ENCODE measurements at places on chromosomes 5 and 9.

GRCh38 chr5:142754031-142754430, 16.1 kb upstream of the ARHGAP26 start:
- DNase-seq = no peak

- peak; percentile 14 for DNase-seq
These were observed 156.4 kb upstream of the RASEF start for GRCh38 chr9:83219154-83219923.

- no peak for DNase-seq
These were observed 470.6 kb downstream of the CCDC171 start for GRCh38 chr9:16023446-16023845.

- no peak for DNase-seq
These were observed 51.9 kb downstream of the DMRT2 start for GRCh38 chr9:1101846-1102641.

DNA sequence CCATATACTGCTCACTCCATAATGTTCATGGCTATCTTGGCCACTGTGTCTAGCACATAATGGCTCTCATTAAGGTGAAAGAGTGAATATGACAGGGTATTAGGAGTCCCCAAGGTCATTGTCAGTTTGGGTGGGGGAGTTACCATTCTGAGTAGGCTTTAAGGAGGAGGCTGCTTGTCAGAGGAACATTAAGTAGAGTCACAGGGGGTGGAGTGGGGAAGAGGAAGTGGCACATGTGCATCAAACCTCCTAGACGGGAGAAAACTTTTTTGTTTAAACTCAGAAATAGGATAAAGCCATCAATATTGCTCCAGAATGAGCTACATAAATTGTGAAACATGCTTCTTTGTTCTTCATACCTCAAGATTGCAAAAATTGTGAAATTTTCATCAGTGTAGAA, 45.5 kb downstream of the DAB2IP start:
- no peak for DNase-seq

DNA sequence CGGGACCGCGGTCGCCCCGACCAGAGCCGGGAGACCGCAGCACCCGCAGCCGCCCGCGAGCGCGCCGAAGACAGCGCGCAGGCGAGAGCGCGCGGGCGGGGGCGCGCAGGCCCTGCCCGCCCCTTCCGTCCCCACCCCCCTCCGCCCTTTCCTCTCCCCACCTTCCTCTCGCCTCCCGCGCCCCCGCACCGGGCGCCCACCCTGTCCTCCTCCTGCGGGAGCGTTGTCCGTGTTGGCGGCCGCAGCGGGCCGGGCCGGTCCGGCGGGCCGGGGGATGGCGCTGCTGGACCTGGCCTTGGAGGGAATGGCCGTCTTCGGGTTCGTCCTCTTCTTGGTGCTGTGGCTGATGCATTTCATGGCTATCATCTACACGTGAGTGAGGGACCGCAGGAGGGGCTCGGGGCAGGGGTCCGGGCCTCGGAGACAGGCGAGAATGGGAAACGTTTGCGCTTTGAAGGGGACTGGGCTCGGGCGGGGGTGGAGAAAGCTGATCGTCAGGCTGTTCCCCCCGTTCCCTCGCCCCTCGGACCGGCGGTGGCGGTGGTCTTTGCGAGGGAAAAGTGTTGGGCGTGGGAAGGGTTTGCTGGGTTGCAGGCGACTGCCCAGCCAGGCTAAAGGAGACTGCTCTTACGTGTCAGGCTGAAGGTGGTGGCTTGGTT, 457 bp downstream of the UGCG start:
- DNase-seq = peak; percentile 20

DNA sequence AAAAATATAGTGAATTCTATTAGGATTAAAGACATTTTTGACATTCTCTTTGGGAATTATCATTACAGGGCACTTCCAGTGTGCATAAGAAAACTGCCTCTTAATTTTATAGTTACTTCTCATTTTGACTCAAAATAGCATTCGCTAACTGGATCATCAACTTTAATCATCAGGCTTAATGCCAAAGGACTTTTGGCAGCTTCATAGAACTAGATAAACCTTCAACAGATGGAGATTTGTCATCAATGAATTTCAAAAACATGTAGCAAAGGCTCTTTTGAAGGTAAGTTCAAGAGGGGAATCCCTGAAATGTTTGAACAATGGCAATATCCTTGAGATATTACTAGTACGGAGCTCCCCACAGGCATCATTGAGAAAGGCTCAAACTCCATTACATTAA, 447.2 kb downstream of the PDE4D start:
- no peak for DNase-seq

GRCh38 chr5:10584714-10585517, 21.0 kb downstream of the ANKRD33B start:
- DNase-seq = no peak

DNA sequence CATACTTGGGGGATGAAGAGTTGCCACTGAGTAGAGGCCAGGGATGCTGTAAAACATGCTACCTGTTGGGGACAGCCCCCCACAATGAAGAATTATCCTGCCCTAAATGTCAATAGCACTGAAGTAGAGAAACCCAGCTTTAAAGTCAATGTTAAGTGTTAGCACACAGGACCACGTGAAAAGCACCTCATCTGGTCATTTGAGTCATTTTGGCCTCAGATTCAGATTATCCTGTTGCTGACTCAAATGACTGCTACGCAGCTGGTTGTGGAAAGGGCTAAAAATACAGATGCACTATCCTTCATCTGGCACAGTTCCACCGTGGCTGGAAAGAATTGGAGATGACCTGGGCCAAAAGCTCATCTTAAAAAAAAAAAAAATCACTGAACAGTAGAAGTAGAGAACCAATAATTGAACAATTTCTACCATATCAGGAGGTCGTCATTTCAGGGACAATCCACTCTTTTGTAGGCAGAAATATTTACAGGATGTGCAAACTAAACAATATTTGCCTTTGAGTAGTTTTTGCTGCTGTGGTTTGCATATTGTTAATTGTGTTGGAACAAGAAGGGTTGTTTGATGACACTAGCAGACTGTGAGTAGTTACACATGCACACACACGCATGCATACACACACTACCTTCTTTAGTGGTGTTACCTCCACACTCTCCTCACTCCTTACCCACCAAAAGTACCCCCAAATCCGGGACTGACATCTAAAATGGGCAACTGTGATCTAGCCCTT, 195.3 kb upstream of the KLF9 start:
- DNase-seq = no peak
